ENCODE measurements at places on chromosomes 3 and 15.

DNA sequence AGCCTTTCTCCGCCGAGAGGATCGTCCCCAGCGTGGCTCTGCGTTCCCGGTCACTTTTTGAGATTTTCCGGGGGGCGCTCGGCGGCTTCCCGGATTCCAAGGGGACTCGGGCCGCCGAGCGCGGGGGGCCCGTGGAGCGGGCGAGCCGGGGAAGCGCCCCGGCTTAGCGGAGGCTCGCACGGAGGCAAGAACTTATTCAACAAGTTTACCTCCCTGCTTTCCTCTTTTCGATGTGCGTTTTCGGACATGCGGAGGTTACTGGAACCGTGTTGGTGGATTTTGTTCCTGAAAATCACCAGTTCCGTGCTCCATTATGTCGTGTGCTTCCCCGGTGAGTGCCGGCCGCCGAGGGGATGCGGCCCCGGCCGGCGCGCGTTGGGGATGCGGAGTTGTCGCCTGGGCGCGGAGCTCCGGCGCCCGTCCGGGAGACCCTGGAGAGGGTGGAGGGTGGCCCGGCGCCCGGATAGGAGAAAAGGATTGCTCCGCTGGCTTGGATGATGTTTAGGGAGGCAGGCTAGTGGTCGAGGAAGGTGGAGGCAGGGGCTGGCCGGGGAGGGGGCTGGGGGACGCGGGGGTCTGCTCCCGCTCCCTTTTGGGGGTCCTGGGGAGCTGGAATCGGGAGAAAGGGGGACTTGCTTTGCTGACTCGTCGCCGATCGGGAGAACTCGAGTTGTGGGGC, 810 bp downstream of the PTPRG start:
- peak; percentile 31 for DNase-seq

- DNase-seq: no peak
Observed at GRCh38 chr15:89747708-89748682, 3.1 kb downstream of the MESP1 start.

DNA sequence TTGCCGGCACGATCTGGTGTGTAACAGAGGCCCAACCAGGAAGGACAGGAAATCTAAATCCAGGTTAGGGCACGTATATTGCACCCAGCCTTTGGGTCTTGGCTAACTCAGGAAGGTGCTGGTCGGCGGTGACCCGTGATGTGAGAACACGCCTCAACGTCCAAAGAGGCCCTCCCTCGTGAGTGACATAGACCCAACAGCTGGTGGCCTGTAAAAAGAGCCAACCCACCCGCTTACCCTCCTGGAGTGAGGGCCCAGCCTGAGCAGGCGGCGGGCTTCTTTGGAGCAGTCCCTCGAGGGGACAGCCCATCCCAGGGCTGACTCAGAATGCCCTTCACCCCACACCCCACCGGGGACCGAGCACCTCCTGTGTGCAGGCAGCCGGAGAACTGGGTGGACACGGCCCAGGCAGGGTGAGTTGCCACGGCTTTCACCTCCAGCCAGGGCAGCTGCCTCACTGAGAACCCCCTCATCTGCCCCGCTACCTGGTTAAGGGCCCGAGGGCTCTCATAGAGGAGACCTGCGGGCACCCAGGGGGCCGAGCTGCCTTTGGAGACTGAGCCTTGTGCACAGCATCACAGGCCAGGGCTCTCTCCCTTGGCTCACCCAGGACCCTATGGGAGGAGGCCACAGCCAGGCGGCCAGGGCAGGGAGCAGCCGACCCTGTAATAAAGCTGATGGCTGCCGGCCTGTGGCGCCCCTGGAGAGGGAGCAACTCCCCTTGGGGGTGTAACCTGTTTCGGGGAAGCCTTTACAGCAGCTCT, 41.8 kb downstream of the ZNF710 start:
- DNase-seq: no peak

DNA sequence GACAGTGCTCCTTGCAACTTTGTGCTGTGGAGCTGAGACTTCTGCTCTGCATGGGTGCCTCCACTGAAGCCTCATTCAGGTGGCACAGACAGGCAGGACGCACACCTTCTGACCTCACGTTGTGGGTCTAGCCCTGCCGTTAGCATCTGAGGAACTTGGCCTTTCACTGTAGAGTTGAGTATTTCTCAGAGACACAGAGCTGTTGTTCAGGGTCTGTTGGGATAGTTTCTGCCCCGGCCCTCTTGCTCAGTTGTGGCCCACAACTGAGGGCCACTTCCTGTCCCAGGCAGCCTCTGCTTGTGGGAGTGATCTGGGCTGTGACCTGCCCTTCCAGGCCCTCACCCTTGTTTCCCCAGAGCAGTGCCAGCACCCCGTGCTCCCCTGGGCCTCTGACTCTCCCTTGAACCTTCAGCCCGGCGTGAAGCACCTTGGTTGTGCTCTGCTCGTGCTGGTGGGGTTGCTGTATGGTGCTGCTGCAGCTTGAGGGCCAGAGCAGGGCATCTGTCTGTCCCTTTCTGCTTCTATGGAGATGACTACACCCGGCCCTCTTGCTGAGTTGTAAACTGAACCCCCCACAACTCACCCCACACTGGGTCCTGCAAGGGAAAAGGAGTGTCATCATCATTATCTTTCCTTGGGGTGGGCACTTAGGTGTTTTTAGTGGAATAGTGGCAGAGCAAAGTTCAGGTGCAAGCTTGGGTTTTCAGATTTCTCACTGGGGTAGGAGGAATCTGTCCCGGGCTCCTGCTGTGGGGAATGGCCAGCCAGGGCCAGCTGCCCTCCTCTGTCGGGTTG, 11.7 kb downstream of the BAHD1 start:
- no peak for DNase-seq

- DNase-seq: no peak
Observed at GRCh38 chr3:153633407-153633806, 471.4 kb downstream of the RAP2B start.

DNA sequence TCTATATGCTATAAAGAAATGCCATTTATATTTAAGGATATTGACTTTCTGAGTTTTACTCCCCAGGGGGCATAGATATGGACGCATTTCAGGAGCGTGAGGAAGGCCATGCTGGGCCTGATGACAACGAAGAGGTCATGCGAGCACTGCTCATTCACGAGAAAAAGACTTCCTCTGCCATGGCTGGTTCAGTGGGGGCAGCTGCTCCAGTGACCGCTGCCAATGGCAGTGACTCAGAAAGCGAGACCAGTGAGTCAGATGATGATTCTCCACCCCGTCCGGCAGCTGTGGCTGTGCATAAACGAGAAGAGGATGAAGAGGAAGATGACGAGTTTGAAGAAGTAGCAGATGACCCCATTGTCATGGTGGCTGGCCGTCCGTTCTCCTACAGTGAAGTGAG, 38.4 kb downstream of the GTF2E1 start:
- DNase-seq: peak; percentile 75

- peak; percentile 92 for DNase-seq
Observed at GRCh38 chr3:71172951-71173350, 410.6 kb downstream of the FOXP1 start.

DNA sequence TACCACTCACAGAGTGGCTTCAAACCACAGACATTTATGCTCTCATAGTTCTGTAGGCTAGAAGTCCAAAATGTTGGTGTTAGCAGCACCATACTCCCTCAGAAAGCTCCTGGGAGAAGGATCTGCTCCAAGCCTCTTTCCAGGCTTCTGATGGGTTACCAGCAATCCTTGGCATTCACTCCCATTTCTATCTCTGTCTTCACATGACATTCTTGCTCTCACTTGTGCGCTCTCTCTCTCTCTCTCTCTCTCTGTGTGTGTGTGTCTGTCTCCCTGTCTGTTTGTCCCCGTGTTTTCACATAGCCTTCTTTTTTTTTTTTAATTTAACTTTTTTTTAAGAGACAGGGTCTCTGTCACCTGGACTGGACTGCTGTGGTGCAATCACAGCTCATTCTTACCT, 26.3 kb downstream of the CDAN1 start:
- no peak for DNase-seq

- no peak for DNase-seq
Observed at GRCh38 chr3:155744010-155744625, 753 bp downstream of the PLCH1 start.

GRCh38 chr3:15919971-15920370, 122.2 kb upstream of the ANKRD28 start:
- no peak for DNase-seq

Measured in choroid plexus epithelial cell (primary cell).